ENCODE measurements at places on chromosomes 1 and 21. TPM values are rescaled to one million over a fixed set of nuclear protein-coding genes. Genes with fewer than 3 reads are reported as not detected.

The ZNF644 gene
- 44.9 TPM for total RNA-seq

The TMEM54 gene
- 20.3 TPM for total RNA-seq

The NEGR1 gene
- 17.7 TPM for total RNA-seq

The TEKT2 gene
- total RNA-seq: not detected

The ERG gene
- 16.0 TPM for total RNA-seq

The GNG4 gene
- total RNA-seq: not detected

The ANGPTL3 gene
- total RNA-seq: not detected

The S1PR1 gene
- 16.8 TPM for total RNA-seq

The C4BPA gene
- not detected for total RNA-seq

The C1orf94 gene
- 0.06 TPM for total RNA-seq

The C1orf87 gene
- total RNA-seq: not detected

The LRRC3 gene
- 0.25 TPM for total RNA-seq

The SRGAP2 gene
- total RNA-seq: 64.8 TPM

The PLA2G2C gene
- total RNA-seq: not detected

The SH3GLB1 gene
- 71.1 TPM for total RNA-seq

The KIF21B gene
- total RNA-seq: 0.12 TPM

The RBP7 gene
- total RNA-seq: not detected

The OR10J1 gene
- not detected for total RNA-seq

The TSTD1 gene
- 12.3 TPM for total RNA-seq

The FOXD3 gene
- not detected for total RNA-seq

The FCER1A gene
- total RNA-seq: not detected

The CASQ2 gene
- total RNA-seq: not detected

The CDC20 gene
- 27.0 TPM for total RNA-seq

The CFHR1 gene
- 0.12 TPM for total RNA-seq

The SDC3 gene
- total RNA-seq: 23.4 TPM

The STK40 gene
- 14.8 TPM for total RNA-seq

The OR2L2 gene
- total RNA-seq: under 0.01 TPM

The SEMA6C gene
- total RNA-seq: 0.53 TPM

The B3GALT5 gene
- total RNA-seq: under 0.01 TPM

The AMY2A gene
- not detected for total RNA-seq

The C1orf53 gene
- 3.9 TPM for total RNA-seq

The ADORA3 gene
- 0.06 TPM for total RNA-seq

The S100A3 gene
- 13.3 TPM for total RNA-seq

The OR13G1 gene
- total RNA-seq: not detected

The GPN2 gene
- 13.2 TPM for total RNA-seq

The ADAMTS4 gene
- total RNA-seq: 4.2 TPM

The CSRP1 gene
- 556 TPM for total RNA-seq

The SPRR1A gene
- not detected for total RNA-seq

The ADGRB2 gene
- total RNA-seq: 4.0 TPM

The FAM89A gene
- total RNA-seq: 5.2 TPM

The DESI2 gene
- 34.3 TPM for total RNA-seq

The MPL gene
- total RNA-seq: not detected

The KLF17 gene
- 0.26 TPM for total RNA-seq
